ENCODE measurements at places on chromosomes 2 and 18.

DNA sequence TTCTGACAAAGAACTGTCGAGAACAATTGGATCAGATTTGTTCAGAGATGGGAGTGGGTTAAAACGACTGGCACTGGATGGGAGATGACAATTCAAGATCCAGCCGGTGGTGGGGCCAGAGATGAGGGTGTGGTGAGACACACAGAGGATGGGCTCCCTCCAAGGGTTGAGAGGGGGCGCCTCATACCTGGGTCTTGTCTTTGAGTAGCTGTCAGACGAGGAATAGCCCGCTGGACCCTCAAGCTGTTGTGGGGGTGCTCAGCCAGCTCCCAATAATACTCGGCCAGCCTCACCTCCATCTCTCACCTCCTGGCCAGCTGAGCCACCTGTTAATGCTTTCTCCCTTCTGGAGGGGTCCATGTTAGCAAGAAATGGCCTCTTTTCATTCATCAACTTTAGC, 14.0 kb downstream of the INPP5D start:
- DNase-seq: no peak

- no peak for DNase-seq
These were observed 88.6 kb upstream of the RPE start for GRCh38 chr2:209913786-209914345.

- DNase-seq: peak; percentile 46
These were observed 69.4 kb upstream of the REV1 start for GRCh38 chr2:99559075-99559662.

DNA sequence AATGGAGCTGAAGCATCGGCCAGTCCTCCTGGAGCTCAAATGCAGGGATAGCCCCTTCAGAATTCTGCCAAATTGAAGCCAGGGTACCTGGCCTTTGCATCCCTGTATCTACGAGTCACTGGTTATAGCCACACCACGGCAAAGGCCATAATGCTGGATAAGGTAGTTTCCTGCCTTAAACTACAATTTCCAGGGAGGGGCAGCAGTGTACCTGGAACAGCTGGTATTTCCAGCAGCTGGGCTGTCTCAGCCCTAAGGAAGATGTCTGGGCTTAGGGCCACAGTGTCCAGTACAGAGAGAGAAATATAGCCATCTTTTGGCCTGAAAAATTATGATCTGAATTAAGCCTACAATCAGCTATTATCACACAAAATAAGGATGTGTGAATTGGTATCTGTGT, 180.3 kb downstream of the GCA start:
- DNase-seq: no peak

GRCh38 chr2:203948733-203949132, 12.2 kb downstream of the ICOS start:
- DNase-seq: no peak

- no peak for DNase-seq
These were observed 62.7 kb downstream of the SP110 start for GRCh38 chr2:230156782-230157699.

DNA sequence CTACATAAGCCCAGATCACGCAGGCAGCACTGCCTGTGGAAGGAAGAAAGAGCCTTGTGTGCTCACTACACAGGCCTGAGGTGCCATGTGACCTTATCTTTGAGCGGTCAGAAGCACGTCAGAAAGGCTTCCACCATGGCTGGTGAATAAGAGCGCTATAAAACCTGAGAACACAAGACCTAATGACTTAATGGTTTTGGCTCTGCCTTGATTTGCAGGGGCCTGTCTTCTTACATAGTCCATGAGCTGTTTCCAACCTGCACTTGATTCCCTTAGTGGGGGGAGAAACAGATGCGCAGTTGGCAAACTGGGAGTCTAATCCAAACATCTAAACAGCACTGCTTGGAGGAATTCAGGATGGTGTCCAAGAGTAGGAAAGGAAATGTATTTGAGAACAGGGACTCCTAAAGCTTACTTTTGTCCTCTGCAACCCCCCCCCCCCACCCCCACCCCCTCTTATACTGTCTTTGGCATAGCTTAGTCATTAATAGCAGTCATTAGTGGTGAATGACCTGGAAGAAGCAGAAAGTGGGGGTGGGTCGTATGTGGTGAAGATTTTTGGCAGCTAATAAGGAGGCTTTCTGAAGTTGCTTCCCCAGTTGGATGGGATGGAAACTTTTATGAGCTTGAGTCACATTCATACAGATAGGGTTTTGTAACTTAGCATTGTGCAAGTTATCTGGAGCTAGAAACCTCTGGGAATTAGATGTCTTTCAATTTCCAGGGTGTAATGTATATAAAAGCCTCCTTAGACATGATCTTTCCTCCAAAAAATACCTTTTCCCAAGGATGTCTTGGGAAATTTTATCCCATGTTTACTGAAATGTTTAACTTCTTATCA, 454.1 kb downstream of the MEIS1 start:
- DNase-seq: no peak

DNA sequence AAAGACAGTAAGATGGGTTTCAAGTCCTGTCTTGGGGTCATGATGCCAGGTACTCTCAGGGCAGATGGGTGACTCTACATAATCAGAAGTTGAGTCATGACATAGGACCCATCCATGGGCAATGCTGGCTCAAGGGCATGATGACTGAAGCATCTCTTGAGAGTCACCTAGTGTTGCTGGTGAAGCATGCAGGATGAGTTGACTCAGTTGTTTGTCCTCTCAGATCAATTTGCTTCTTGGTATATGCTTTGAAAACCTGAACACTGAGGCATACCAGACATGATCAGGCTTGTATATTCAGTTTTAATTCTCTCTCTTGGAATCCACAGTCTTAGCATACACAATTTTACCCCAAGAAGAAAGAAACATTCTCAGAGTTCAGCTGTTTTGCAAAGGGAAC, 658.9 kb upstream of the NXPH2 start:
- no peak for DNase-seq

GRCh38 chr2:159873258-159873657, 75.2 kb upstream of the CD302 start:
- no peak for DNase-seq

GRCh38 chr2:133675-134593, 87.6 kb upstream of the FAM110C start:
- no peak for DNase-seq

- DNase-seq: no peak
These were observed 3.6 kb upstream of the KYNU start for GRCh38 chr2:142873831-142874287.

DNA sequence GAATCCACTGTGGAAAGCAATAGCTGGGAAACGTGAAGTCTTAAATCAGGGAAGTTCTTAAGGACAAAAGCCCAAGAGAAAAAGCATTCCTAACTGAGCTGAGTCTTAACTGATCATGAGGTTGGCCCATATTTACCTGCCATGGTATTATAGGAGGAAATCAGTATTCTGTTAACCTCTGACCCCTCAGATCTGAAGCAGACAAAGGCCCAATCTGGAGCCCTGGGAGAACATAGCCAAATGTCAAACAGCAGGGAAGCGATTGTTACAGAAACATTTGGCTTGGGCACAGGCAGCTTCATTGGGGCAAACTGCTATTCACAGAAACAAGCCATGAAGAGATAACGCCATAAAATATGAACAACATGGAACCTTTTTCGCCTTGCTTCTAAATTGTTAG, 18.8 kb downstream of the EPHA4 start:
- DNase-seq: no peak

DNA sequence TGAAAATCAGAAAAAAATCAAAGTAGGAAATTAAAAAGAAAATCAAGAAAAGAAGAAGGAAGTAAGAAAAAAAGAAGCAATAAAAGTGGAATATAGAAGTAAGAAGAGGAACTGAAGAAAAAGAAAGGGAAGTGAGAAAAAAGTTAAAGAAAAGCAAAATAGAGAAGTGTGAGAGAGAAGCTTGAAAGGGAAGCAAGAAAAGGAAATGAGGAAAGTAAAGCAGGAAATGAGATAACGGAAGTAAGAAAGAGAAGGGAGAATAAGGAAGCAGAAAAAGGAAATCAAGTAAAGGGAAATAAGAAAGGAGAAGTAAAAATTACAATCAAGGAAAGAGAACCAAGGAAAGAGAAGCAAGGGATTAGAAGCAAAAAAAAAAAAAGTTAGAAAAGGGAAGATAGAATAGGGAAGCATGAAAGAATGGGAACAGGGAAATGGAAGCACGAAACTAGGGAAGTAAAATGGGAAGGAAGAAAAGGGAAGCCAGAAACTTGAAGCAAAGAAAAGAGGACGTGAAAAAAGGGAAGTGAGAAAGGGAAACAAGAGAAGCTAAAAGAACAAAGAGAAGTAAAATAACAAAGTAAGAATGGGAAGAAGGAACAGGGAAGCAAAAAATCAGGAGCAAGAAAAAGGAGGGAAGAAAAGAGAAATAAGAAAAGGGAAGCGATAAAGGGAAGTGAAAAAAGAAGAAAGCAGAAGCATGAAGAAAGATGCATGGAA, 243.3 kb upstream of the NCKAP5 start:
- DNase-seq: no peak

DNA sequence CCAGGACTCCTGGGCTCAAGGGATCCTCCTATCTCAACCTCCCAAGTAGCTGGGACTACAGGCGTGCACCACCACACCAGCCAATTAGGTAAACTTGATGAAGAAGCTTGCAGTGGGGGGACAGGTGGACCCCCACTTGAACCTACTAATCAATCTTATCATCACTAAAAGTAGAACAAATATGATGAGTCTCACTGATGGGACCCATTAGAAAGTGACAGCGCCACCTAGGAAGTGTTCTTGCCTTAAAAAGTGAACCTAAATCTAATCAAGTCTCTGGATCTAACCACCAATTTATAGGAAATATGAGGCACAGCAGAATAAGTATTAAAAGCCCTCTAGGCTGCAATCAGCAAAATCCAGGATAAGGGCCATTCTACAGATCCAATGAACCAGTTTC, 79.2 kb downstream of the BIN1 start:
- DNase-seq: no peak

- no peak for DNase-seq
These were observed 35.6 kb downstream of the SLC25A12 start for GRCh38 chr2:171858397-171858958.

- DNase-seq: no peak
These were observed 222.3 kb downstream of the SH3RF3 start for GRCh38 chr2:109351164-109351756.

DNA sequence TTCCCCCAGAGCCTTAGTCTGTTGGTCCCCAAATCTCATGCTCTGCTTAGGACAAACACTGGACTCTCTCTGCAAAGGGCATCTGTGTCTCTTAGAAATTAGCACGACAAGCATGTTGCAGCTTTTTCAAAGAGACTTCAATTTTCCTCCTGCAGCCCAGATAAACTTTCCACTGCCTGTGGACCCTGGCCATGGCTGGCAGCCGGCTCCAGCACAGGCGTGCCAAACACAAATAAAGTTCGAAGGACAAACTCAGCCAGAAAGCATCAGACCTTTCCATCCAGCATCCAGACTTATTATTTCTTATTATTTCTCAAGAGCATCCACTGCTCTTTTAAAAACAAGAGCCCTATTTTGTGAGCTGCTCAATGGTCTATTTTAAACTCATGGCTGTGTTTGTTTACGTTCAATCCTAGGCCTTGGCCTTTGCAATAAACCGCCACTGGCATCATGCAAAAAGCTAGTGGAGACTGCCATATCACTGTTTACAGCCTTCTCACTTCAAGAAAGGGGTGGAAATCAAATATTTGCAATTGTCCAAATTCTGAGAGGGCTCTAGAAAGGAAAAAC, 300.8 kb downstream of the BCL11A start:
- DNase-seq: no peak

GRCh38 chr2:75820693-75821092, 110.0 kb upstream of the GCFC2 start:
- no peak for DNase-seq

DNA sequence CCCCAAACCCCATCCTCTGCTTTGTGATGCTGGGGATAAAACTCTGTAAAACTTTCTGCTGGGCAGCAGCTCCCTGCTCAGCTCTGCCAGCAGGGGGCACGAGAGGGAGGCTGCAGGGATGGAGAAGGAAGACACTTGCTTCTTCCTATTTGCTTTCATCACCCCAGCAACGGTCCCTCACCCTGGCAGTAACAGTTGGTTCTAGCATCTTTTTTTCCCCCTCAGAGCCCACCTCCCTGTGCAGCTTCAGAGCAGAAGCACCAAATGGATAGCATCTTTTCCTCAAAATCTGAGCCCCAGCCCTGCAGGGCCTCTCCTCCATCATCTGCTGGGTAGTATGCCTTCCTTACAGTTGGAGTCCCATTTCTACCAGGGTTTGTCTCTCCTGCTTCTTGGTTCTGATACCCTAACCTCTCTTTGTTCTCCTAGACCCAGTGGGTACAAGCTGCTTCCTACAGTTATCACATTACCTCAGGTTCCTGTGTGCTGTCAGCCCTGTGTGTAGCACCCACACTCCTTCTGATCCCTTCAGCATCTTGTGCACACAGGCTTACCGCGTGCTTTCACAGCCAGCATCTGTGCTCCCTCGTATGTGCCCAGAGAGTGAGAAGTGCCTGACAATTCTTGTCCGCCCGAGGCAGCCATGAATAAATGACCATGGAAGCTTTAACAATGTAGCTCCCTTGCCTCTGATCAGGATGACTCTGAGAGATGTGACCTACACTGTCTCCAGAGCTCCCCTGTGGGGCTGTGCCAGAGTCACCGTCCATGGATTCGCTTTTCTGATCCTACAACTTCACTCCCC, 14.5 kb downstream of the CKAP2L start:
- DNase-seq: peak; percentile 12

DNA sequence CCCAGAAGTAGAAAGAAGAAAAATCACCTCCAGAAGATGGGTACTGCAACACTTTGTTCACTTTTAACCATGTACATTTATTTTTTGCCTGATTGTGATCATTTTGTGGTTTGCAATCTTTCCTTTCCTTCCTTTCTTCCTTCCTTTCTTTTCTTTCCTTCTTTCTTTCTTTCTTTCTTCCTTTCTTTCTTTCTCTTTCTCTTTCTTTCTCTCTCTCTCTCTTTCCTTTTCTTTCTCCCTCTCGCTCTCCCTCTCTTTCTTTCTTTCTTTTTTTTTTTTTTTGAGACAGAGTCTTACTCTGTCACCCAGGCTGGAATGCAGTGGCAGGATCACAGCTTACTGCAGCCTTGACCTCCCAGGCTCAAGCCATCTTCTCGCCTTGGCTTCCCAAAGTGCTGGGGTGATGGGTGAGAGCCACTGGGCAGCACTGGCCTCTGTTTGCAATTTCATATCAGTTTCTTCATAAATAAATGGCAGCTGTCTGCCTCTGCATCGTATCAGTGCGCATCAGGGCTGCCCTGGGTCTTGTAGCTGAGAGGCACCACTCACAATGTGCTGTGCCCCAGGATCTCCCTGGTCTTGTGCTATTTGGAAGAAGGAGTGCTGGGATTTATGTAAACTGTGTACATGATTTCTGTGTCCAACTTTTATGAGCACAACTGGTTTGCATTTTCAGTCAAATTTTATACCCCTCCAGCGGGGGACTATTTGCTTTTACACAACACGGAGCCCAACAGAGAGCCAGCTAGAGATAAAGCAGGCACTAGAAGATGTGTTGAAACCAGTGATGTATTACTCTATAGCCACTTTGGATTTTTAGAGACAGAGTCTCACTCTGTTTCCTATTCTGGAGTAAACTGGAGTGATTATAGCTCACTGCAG, 6.9 kb upstream of the LIMS2 start:
- DNase-seq: no peak

DNA sequence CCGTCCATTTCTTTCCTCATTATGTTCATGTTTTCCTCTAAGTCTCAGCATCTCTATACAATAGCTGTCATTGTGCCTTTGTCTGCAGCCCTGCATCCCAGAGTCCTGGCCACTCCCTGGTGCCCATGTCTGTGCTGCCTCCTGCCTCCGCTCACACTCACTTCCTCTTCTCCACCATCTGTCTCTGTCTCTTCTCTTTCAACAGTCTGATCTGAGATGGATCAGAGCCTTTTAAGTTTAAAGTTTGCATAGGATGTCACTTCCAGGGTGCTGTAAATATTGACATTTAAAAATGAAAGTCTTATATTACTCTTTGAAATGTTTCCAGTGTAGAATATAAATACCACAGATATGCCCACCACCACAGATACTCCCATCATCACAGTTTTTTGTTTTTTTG, 42.7 kb downstream of the UBE2F start:
- no peak for DNase-seq

Data from NCI-H510A (cell line).